ENCODE measurements at places on chromosomes 1 and 21. TPM values are rescaled to one million over a fixed set of nuclear protein-coding genes. Genes with fewer than 3 reads are reported as not detected.

The PPFIA4 gene
- total RNA-seq: 4.7 TPM

The RAB29 gene
- 19.7 TPM for total RNA-seq

The GPATCH2 gene
- total RNA-seq: 18.6 TPM

The C1orf87 gene
- not detected for total RNA-seq

The OR2T1 gene
- not detected for total RNA-seq

The TEX38 gene
- total RNA-seq: not detected
